ENCODE measurements at places on chromosomes 16 and 17.

DNA sequence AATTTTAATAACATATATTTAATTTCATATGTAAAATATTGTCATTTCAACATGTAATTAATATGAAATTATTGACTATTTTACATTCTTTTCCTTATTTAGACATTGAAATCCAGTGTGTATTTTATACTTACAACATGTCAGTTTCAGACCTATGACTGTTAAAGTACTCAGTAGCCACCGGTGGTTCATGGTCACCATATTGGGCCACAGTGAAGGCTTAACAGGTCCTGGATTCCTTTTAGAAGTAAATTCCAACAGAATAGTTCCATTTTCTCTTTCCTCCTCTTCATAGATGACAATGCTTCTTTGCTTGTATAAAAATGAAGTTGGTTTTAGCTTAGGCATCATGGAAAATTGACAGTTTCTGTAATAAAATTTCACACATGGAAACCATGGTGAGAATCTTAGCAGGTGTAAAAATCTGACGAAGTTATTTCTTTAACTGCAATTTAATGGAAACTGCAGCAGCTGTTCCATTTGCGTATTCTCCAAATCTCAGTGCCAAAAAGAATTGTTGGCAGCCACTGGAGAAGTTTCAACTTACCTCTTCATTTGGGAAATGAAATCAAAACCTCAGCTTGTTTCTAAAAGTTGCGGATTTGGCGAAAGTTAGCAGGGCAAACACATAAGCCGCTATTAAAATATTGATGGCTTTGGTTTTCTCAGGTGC is 231.1 kb downstream of the CDH13 start:
- no peak for DNase-seq

- DNase-seq = no peak
These were observed 13.5 kb downstream of the PSMD7 start for GRCh38 chr16:74309789-74310781.

- no peak for DNase-seq
These were observed 299.7 kb downstream of the C16orf95 start for GRCh38 chr16:87017371-87018012.

GRCh38 chr17:64455993-64456885 is 7.3 kb downstream of the MILR1 start:
- no peak for DNase-seq

- no peak for DNase-seq
These were observed 8.0 kb downstream of the PSMD11 start for GRCh38 chr17:32452281-32452680.

GRCh38 chr16:70601576-70602575 is 44.5 kb upstream of the IL34 start:
- no peak for DNase-seq

DNA sequence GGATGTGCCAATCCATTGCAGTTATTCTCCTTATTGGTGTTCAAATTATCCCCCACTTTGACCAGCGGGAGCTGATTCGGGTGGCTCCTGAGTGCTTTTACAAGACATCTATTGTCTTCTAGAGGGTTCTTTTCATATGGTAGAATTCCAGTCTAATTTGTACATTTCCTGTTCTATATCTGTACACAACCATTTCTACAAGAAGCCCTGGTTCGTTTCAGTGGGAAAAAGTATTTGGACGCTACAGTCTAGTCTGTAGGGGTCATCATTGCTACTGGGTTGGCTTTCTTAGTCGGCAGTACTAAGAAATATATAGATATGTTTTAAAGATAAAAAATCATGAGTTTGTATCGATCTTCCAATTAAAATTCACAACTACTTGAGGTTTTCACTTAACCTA is 262.6 kb downstream of the MAP2K6 start:
- DNase-seq = no peak

DNA sequence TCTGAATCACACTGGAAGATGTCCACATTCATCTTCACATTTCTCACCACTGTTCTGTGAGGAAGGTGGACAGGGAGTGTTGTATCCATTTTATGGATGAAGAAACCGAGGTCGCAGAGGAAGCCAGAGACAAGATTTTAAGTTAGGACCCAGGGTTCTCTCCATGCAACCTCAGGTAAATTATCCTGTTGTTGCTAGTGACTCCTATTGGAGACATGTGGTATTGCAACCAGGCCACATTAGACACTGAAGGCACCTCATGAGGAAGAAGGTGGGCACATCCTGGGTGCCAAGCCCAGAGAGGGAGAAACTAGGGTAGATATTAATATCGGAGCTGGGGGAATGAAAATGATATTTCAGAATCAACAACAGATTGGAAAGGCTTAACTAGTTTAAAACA is 8.5 kb upstream of the WNT9B start:
- DNase-seq = no peak

DNA sequence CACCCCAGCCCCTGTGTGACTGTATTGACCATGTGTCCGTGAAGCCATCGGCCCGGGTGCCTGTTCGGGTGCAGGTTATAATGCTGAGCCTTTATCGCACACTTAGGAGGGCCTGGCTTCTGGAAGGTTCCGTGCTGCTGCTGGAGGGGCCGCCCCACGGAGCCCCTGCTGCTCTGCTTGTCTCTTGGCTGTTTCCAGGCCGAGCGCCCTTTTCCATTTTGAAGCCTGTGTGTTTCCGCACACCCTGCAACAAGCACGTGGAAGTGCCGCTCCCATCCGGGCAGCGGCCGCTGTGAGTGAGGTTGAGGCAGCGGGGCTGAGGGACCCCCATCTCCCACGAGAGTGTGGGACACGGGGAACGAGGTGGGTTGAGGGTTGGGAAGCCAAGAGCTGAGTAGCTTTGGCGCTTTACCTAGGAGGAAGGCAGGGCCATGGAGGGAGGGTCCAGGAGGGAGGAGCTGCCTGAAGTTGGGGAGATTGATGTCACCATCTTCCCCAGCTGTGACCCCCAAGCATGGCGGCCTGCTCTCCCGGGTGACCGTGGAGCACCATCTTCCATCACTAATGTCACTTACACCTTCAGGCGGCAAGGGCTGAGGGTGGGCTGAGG is 200.1 kb upstream of the GSE1 start:
- DNase-seq = no peak

- DNase-seq = no peak
These were observed 75.9 kb upstream of the PMFBP1 start for GRCh38 chr16:72247821-72248253.

- no peak for DNase-seq
These were observed 19.7 kb downstream of the ADGRG1 start for GRCh38 chr16:57648125-57648524.

DNA sequence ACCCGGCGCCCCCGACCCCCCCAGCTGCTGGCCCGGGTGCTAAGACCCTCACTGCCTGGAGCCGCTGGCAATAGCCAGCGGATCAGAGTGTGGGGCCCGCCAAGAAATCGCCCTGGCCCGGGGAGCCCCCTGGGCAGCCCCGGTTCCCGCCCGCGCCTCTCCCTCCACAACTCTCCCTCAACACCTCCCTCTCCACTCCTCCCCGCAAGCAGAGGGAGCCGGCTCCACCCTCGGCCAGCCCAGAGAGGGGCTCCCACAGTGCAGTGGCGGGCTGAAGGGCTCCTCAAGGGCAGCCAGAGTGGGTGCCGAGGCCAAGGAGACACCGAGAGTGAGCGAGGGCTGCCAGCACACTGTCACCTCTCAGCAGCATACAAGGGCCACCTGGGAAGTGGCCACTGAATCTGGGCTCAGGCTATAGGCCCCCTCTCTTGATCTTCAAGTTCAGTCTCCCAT is 385.5 kb downstream of the SEC14L1 start:
- DNase-seq = no peak

- DNase-seq = no peak
These were observed 78.0 kb downstream of the MAP2K6 start for GRCh38 chr17:69492410-69493071.

DNA sequence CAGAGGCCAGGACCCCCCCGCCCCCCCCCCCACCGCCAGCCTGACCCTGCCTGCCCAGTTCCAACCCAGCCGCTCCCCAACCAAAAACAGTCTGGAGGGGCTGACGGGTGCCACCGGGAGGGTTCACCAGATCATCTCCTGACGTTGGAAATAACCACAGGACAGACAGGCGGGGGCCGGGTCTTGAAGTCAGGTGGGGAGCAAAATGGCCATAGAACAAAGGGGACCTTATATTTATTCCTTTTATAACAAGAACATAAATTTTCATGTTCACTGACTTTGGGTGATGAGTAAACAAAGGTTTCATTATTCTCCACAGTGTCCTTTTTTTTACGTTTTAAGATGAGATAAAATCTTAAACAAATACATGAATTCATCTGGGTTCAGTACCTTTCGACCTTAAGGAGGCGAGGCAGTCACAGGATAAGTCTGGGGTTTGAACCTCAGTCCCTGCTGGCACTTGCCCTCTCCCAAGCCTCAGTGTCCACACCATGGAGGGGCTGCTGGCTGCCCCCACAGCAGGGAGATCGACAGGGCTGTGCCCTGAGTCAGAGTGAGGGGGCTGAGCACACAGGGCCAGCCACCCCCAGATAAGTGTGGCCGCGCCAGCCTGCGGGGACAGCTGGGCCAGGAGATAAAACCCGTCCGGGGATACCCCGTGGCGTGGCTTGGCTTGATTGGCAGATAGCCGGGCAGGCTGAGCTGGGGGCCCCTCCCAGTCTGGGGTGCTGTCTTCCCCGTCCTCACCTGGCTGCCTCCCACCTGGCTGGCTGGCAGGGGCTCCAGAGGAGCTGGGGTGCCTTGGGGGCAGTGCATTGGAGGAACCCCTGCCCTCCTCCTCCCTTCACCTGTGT is 15.0 kb downstream of the SLC7A5 start:
- DNase-seq = no peak

GRCh38 chr16:75060723-75061122 is 55.9 kb downstream of the LDHD start:
- DNase-seq = no peak

DNA sequence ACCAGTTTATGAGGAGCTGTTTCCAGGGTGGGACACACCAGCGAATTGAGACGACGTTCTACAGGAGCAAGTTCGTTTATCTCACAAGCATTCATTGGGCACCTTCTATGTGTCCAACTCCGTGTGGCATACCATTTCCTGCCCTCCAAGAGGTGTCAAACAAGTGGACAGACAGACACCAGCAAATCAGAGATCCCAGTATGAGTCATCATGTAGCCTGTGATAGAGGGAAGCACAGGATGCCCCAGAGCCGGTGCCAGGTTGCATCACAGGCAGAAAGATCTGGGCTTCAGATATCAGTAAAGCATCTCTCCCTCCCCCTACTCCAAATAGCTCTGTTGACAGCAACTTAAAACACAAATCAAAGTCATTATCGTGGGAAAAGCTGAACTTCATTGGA is 31.8 kb upstream of the MAF start:
- DNase-seq = no peak

- DNase-seq = no peak
These were observed 21.1 kb upstream of the METRNL start for GRCh38 chr17:83058266-83058798.

DNA sequence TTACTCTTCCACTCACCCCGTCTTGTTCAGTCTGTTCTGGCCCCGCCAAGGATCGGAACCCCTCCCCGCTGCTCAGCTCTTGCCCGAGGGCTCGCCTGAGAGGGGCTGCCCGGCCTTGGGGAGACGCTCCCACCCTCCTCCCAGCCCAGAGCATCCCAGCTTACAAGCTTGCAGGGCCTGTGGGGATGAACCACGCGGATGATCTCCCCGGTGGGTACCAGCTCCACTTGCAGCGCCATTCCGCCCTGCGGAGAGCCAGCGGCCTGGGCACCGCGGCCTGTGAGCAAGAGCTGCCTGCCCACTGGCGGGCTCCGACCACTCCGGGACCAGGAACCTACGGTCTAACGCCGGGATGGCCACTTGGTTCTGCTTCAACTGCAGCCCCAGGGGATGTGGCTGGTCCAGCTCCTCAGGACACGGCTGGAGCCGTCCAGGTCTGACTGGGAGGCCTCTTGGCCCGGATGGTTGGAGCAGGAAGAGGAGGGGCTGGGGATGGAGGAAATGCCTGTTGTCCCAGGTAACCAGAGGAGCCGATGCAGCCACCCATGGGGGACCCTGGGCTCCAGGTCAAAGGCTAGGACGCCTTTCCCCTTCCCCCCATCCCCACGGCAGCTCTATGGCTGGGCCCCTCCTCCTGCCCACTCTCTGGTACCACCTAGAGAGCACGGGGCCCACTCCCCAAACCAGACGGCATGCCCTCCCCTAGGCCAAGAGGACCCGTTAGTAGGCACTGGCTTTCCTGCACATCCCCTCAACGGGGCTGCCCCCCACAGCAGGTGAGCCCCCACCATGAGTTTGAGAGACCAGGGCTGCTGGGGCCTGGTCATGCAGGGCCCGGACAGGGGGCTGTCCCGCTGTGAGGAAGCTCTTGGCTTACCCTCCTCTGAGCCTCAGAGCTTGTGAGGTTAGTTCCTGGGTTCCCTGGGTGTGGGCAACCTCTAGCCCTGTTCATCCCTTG is at the start of gene MYO1C:
Gene MYO1C, minus strand, starts transcription at position 438 of the 958 bp plus-strand sequence. Its CDS starts 199 bp downstream, at position 239.
- no peak for DNase-seq

DNA sequence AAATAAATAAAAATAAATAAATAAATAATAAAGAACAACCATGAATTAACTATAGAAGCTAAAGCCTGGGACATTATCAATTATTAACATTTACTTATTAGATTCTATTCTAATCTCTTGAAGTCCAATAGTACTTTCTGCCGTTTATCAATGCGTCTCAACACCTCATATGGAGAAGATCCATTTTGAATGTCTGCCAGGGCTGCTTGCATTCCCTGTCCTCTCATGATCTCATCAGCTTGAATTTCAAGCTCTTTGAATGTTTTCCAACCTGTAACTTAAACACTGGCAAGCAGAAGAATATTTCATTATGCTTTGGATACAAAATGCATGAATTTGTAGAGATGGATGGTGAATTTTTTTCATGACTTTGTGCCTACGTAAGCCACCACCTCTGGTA is 191.9 kb upstream of the ANKFN1 start:
- no peak for DNase-seq

GRCh38 chr16:70653406-70653805 is 7.0 kb downstream of the IL34 start:
- DNase-seq = no peak

DNA sequence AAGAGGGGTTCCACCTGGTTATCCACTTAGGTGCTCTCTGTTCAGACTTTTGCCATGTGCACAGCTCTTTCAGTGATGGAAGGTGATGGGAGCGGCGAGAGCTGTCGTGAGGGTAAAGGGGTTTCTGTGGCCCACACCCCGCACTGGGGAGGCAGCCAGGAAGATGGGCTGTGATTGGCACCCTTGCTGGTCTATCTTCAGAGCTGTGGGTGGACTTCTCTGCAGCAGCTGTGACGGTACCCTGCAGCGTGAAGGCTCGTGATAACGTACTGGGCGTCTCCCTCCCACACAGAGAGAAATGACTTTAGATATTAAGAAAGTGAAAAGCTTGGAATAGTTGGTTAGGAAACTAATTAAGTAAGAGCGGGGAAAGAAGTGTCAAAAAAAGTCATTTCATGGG is 45.8 kb downstream of the MPRIP start:
- no peak for DNase-seq
